ENCODE measurements at places on chromosomes 7 and 10.
A peak's percentile ranks its signal among the peaks of the same experiment; 100 is the strongest.

GRCh38 chr10:46523962-46524471 lies 32.4 kb downstream of the GPRIN2 start:
- DNase-seq = no peak

- no peak for DNase-seq
Measured at GRCh38 chr10:6247041-6247712, 44.4 kb downstream of the PFKFB3 start.

GRCh38 chr7:71784180-71784579 lies 628.0 kb downstream of the CALN1 start:
- DNase-seq = peak; percentile 59

DNA sequence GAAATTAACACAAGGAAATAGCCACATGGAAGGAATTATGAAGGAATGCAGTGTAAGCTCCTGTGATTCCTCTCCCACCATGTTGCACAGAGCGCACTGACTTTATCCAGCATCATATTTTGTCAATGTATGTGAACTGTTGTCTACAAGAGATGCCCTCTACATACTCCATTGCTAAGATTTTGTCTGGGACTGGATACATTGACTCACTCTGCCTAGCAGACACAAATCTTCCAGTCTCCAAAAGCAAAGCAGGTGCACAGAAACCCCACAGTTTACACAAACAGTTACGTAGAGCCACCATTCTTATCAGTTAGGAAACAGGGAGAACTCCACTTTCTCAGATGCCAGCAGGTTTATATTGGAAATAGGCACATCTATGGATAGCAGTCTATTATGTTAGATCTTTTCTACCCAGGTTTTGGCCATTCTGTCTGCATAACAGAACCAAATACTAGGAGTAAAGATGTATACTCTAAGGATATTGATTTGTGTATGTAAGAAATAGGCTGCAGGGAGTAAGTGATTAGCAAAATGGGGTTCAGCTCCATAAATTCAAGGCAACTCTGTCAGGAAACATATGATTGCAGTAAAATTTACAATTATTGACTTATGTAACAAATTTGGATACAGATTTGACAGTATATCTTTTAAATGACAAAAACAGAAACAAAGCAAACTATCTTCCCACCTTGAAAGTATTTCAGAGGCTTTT lies 1.5 kb downstream of the AKR1C2 start:
- DNase-seq = no peak

DNA sequence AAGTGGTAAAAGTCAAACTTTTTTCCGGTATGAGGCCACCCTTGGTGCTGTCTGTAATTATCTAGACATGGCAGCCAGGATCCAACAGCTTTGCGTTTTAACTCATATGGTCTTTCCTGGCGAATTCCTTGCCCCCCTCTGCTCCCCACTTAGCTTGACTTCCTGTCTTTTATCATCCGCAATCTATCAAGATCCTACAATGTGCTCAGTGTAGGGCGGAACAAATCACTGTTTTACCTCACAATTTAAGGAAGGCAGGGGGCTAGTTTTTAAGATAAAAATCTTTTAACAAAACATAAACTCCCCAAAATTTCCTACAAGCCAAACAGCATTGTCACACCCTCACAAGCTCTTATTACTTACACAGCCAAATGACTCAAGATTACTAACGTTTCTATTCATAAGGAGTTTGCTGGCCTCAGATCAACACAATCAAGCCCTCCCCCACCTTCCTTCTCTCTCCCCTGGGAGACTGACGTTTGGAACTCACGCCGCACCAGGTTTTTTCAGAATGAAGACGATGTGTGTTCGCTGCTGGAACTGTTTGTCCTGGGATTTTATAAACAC lies 1.3 kb upstream of the CDK14 start:
- peak; percentile 80 for DNase-seq

- DNase-seq = no peak
Measured at GRCh38 chr10:50232261-50232639, 19.1 kb downstream of the ASAH2 start.
